ENCODE measurements at places on chromosomes 2 and 18. TPM values are rescaled to one million over a fixed set of nuclear protein-coding genes. Genes with fewer than 3 reads are reported as not detected.

CCDC85A gene
- total RNA-seq = 0.73 TPM

SLC23A3 gene
- total RNA-seq = 0.73 TPM

CYTIP gene
- not detected for total RNA-seq

CABYR gene
- total RNA-seq = 3.5 TPM

ELP2 gene
- total RNA-seq = 90.9 TPM

IL1F10 gene
- total RNA-seq = not detected

AQP12B gene
- not detected for total RNA-seq

AGXT gene
- total RNA-seq = not detected

EML6 gene
- total RNA-seq = 4.1 TPM

KCNJ13 gene
- not detected for total RNA-seq

PHOSPHO2 gene
- total RNA-seq = 2.0 TPM

DCAF17 gene
- 21.3 TPM for total RNA-seq

SPEG gene
- total RNA-seq = 15.4 TPM

RAD51AP2 gene
- not detected for total RNA-seq

SERPINB10 gene
- total RNA-seq = 0.20 TPM

CPLX4 gene
- total RNA-seq = not detected

SLC14A1 gene
- under 0.01 TPM for total RNA-seq
